NCI-H526 treated with DMSO at 0.1 percent for 48 hours (cell line): ENCODE measurements at places on chromosomes 2 and 18.
A peak's percentile ranks its signal among the peaks of the same experiment; 100 is the strongest.

DNA sequence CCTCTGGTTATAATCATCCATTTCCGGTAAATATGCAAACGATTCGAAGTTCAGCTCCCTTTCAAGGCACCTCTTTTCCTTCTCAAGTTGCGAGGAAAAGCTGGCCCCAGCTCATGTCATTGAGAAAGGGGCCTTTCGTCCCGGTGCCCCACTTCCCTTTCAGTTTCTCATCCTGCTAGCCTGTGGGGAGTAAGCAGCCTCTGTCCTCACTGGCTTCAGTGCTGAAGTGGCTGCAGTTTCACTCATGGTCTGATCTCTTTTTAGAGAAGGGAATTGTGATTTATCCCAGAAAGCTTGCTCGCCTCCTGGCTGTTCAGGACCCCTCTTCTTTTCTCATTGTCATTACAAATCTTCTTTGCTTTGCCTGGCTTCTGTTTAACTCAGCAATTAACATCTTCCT, 207.5 kb downstream of the NR4A2 start:
- DNase-seq: no peak

GRCh38 chr18:45090526-45091140, 409.9 kb downstream of the SETBP1 start:
- DNase-seq: no peak

DNA sequence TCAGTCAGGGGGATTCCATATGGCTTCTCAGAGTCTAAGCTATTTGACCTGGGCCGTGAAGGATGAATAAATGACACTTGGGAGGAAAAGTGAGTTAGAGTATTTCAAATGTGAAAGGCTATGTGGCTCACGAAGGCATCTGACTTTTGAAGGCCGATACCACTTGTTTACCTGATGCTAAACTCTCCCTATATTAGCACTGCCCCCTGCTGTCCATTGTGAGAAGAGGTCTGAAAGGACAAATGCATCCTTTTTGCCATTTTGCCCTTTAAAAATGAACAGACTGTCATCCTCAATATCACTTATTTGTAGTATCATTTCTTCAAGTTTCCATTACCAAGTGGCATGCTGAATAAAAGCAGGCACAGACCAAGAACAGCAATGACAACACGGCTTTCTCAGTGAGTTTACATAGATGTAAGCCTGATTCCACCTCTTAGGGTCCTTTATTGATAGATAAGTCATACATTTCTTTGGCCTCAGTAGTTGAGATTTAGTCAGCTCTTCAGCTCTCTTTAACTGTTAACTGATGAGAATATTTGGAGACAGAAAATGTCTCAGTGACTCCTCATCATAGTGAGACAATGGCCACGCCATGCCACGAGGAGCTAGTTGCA, 40.1 kb downstream of the DOCK10 start:
- peak; percentile 15 for DNase-seq

DNA sequence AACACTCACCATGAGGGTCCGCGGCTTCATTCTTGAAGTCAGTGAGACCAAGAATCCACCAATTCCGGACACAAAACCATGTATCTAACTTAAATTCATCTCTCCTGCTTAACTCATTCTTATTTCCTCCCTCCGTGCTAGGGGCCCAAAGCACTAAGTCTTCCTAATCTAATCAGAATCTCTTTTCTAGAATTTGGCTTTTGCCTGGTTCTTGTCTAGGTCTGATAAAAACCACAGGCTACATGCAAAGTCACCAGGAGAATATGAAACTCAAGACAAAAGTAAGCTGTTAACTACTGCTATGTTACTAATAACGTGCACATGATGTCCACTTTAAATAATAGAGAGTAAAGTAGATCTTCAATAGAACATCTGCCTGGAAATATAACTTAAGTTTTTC, 69.9 kb downstream of the TRIP12 start:
- no peak for DNase-seq

- no peak for DNase-seq
These were observed 414.8 kb downstream of the HRH4 start for GRCh38 chr18:24875286-24875685.

DNA sequence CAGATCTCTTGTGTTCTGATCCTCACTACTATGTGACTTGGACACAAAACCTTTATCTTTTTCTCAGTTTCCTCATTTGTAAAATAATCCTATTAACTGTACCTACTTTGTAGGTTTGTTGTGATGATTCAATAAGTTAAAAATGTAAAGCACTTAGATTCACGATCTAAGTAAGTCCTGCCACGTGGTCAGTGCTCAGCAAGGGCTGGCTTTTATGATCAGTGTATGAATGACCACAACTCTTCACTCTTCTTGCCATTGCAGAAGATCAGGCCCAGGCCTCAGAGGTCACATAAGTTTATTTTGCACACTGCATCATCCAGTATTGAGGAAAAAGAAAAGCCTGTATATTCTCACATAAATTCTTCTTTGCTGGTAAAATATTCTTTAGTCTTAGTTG, 1192.5 kb upstream of the ACVR2A start:
- no peak for DNase-seq

DNA sequence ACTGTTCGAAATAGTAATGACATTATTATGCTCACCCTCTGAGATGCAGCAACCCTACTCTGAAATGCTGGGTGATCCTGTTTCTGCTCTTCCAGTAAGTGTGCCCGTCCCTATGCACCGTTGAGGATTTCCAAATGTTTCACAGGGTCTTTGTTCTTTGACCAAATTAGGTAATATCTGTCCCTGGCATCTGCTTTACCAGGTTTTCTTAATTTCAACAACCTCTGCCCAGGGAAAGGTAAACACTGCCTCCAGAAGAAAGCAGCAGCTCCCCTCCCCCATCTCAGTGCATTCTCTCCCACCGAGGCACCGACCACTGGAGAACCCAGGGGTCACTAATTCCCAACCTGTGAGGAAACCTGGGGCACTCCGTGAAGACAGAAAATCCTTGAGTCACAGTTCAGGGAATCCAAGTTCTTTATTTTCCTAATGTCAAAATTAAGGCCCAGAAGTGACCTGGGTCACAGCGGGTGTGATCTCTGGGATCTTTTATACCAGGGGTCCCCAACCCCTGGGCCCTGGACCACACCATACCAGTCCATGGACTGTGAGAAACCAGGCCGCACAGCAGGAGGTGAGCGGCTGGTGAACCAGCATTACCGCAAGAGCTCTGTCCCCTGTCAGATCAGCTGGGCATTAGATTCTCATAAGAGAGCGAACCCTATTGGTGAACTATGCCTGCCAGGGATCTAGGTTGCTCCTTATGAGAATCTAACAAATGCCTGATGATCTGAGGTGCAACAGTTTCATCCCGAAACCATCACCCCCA, 1.2 kb upstream of the GRB14 start:
- no peak for DNase-seq

DNA sequence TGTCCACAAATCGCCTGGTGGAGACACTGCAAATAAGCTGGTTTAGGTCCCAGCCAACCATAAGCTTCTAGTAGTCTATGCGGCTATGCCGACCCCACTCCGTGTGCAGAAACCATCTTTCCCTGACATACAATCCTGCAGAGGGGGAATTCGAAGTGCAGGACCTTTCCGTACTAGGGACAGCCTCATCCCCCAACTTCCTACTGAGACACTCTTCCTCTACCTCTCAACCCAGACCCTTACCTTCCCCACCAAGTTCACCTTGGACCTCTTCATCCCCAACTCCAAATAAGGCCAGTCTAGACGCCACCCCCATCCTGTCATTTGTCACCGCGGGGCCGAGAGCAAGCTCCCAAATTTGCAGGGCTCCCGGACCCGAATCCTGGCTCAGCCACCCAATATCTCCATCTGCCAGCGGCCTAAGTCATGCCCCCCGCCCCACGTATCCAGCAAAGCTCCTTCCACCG, 496 bp downstream of the SUCLG1 start:
- DNase-seq: no peak

- DNase-seq: no peak
These were observed 14.0 kb downstream of the RAMP1 start for GRCh38 chr2:237873421-237873831.

GRCh38 chr2:69741575-69742321, at the start of gene ANXA4:
ANXA4 (plus strand) TSS chr2:69742134; CDS start chr2:69781566, 39,432 bp downstream.
- DNase-seq: peak; percentile 89
